G401 (cell line): ENCODE measurements at places on chromosomes 5 and 9.

- no peak for DNase-seq
Observed at GRCh38 chr5:170339780-170340167, 42.2 kb upstream of the LCP2 start.

- DNase-seq = no peak
Observed at GRCh38 chr9:115653171-115653606, 500.4 kb upstream of the PAPPA start.

DNA sequence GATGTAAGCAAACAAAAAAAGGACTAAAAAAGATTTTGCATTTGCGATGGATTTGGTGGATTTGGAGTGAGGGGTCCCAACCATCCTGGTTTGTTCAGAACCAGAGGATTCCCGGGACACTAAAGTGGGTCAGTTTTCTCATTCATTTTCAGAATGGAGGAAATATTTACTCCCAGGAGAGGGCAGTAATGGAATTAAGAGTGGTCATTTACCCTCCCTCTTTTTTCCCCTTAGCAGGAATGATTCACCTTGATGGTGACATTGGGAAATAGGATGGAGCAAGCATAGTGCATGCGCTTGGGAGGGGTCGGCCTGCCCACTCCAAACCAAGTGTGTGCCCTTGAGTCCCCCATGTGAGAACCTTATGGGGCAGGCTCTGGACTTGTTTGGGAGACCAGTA, 164.2 kb upstream of the PUM3 start:
- no peak for DNase-seq

DNA sequence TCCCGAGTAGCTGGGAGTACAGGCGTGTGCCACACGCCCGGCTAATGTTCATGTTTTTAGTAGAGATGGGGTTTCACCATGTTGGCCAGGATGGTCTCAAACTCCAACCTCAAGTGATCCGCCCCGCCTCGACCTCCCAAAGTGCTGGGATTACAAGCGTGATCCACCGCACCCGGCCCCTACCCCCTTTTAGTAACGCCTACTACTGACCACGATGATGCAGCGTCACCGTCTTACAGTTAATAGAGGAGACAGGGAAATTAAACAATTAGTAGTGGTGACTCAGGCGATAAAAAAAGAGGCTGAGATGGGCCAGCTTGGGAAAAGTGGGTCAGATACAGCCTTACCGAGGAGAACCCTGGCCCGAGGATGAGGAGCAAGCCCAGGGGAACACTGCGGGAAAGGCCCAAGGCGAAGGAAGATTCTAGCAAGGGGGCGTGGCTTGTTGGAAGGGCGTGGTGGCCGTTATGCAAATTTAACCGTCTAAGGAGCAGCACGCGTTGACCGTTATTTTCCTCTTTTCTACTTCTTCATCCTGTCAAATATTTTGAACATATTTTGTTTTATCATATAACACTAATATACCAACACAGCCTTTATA, 1.6 kb upstream of the SETX start:
- no peak for DNase-seq

DNA sequence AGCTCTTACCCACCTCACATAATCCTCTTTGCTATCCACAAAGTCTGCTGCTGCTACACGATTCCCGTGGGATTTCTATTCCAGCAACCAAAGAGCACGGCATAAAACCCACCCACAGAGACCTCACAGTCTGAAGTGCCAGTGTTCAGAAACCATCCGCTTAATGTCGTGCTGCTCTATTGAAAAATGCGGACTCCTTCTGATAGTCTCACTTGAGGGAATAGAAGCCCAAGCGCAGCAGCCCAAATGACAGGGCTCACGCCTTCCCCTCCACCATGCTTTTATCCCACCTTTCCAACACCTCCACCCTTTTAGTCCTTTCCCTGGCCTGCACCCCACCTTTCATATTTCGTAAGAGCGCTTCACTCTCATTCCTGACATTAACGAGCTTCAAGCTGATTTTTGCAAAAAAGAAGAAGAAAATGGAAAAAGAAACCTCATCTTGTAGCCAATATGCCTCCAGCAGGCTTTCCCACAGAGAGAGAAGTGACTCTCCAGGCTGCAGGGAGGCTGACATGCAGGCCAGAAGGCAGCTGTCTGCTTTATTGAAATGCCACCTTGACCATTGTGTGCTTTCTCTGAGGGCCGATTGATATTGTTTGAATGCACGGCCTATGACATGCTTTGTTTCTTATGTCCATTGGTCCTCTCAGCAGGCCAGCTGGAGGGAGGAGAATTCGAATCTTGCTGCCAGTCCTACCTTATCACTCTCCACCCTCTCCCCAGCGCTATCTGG, 70.6 kb upstream of the PCSK1 start:
- DNase-seq = no peak

- DNase-seq = no peak
Observed at GRCh38 chr5:114116981-114117380, 244.9 kb upstream of the KCNN2 start.

- no peak for DNase-seq
Observed at GRCh38 chr5:75648712-75649111, 37.5 kb downstream of the ANKDD1B start.

- no peak for DNase-seq
Observed at GRCh38 chr9:127716412-127716811, 533 bp downstream of the TTC16 start.

DNA sequence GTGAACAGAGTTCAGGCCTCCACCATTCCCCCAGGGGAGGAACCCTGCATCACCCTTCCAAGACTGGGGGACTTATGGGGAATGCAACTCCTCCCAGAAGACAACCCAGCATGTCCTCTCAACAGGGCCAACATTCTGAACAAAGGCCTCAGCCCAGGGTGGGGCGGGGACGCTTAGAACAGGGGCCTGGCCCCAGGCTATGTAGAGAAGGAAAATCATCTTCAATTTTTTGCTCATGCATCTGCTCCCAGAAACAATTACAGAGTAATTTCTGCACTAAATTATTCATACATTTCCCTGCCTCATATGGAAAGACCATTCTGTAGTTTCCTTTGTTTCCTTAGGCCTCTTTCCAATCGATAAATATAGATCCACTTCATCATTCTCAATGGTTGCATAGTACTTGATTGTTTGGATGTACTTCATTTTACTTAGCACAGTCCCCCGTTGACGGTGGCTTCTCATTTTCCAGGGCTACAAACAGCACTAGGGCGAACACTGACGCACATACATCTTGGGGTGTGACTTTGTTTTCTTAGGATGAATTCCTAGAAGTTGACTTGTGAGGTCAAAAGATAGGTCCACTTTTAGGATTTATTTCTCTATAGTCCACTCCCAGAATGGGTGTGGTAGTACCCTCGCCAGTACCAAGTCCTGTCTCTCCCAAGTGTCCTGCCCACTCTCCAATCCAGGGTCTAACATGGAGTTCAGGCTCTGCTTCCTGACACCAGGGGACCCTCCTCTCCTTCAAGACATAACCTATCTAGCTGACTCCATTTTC, 27.2 kb upstream of the SMU1 start:
- no peak for DNase-seq

- DNase-seq = peak; percentile 54
Observed at GRCh38 chr5:140005145-140005591, 37.9 kb downstream of the NRG2 start.

GRCh38 chr5:118647587-118647986, 340.8 kb downstream of the DTWD2 start:
- no peak for DNase-seq

GRCh38 chr5:147436596-147436995, 73.3 kb downstream of the DPYSL3 start:
- no peak for DNase-seq

DNA sequence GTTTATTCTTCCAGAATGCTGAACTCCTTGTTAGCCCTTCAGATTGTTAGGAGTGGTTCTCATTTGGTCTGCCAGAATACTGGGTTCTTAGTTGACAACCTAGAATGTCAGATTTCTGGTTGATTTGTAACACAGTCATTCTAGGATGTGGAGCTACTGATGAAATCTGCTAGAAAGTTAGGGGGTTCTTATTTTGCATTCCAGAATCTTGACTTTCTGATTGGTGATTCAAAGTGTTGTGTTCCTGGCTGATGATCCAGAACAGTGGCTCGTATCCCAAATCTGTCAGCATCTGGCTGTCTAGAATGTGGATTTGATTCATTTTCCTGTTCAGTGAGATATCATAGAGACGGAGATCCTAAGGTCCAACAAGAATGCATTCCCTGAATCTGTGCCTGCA, 21.9 kb downstream of the PTGS1 start:
- DNase-seq = no peak
